ENCODE measurements at places on chromosomes 16 and 17.

DNA sequence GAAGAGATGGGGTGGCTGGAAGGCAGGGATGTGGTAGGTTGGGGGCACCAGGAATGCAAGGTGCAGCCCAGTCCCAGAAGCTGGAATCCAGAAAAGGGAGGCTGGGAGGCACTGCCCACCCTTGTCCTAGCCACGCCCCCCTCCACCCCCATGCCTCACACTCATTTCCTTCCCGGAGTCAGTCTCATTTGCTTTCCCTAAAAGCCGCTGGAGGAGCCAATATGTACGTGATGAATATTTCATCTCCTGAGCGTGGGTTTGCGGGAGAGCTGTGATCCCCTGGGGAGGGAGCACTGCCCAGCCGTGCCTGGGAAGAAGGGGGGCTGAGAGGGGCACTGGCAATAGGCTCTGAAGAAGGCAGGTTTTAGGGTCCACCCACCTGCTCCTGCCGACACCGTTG lies 124.5 kb upstream of the LHX1 start:
- DNase-seq, result no peak

DNA sequence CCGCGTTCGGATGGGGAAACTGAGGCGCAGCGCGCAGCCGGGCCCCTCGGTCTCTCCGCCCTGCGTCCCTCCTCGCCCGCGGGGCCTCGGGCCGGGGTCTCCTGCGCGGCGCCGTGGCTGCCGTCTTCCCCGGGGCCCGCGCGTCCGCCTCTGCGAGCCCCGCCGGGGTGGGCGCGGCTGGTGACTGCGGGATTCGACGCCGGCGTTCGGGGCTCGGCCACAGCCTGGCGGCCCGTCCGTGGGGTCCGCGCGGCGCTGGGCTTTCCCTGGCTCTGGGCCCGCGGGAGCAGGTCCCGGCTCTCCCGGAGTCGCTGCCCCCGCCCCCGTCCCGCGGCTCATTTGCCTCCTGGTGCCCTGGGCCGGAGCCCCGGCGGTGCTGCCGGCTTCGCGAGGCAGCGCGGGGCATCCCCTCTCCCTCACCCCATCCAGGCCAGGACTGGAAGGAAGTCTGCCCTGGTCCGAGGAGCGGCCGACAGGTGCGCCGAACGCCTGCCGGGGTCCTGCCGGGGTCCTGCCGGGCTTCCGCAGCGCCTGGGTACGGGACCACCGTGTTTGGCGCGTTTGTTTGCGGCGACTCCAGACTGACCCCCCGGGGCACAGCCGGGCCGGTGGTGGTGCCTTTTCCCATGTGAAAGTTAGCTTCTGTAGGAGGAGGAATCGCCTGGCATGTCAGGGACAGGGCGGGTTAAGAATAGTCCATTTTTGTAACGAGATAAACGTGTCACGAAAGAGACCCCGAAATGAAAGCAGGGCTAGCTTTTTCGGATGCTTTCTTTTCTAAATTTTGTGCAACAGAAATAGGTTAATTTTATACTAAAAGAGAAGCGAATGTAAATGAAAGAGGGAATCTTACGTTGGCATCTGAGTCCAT lies 671 bp downstream of the CHMP6 start:
- DNase-seq, result no peak

GRCh38 chr16:50310308-50311133 lies 44.2 kb downstream of the ADCY7 start:
- DNase-seq, result no peak

DNA sequence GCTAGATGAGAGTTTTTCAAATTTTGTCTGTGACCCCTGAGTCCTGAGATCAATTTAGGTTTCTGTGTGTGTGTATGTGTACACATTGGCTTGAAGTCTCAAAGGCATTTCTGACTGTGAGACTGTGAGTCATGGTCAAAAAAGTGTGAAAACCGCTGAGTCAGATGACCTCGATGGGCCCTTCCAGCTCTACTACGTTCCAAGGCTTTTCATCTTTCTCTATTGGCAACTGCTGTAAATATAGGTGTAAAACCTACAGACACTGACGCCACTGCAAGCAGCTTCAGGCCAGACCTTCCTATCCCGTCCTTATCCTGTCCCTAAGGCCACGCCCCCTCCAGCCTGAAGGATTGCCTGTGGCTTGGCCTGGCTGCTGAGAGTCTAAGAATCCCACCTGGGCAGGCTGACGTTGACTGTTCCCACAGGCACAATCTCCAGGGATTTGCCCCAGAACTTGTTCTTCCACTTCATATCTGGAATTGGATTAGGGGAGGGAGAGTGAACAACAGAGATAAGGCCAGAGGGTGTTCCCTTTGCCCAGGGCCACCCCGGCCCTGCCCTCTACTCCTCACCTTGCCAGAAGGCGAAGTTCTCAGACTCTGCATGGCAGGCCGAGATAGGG lies 11.3 kb downstream of the OSBPL7 start:
- peak; percentile 25 for DNase-seq

DNA sequence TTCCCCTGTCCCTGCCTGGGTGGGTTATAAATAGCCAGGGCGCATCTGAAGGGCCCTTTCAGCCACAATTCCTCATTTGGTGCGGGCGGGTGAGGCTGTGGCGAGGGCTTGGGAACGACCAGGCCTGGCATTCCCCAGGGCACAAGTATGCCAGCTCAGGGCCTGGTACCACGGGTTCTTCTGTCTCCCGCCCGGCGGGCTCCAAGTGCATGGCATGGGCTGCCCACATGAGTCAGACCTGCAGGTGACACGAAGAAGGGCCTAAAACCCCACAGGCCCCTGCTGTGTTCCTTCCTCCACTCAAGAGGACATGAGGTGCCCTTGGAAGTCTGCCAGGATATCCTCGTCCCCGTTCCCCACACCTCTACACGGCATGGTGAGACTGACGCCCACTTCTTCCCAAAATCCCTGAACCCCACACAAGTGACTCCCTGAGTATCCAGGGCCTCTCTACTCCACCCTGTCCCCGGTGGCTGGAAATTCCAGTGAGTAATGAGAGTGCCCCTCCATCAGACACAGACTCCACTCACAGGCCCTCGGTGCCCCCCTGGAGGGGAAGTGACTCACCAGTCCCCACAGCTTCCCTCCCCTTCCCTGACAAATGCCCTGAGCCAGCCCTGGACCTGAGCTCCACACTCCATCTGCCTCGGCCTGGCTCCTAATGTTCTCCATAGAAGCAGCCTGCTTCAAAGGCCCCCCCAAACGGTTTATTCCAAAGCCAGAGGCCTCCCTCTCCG lies 68.8 kb downstream of the ABR start:
- peak; percentile 71 for DNase-seq

DNA sequence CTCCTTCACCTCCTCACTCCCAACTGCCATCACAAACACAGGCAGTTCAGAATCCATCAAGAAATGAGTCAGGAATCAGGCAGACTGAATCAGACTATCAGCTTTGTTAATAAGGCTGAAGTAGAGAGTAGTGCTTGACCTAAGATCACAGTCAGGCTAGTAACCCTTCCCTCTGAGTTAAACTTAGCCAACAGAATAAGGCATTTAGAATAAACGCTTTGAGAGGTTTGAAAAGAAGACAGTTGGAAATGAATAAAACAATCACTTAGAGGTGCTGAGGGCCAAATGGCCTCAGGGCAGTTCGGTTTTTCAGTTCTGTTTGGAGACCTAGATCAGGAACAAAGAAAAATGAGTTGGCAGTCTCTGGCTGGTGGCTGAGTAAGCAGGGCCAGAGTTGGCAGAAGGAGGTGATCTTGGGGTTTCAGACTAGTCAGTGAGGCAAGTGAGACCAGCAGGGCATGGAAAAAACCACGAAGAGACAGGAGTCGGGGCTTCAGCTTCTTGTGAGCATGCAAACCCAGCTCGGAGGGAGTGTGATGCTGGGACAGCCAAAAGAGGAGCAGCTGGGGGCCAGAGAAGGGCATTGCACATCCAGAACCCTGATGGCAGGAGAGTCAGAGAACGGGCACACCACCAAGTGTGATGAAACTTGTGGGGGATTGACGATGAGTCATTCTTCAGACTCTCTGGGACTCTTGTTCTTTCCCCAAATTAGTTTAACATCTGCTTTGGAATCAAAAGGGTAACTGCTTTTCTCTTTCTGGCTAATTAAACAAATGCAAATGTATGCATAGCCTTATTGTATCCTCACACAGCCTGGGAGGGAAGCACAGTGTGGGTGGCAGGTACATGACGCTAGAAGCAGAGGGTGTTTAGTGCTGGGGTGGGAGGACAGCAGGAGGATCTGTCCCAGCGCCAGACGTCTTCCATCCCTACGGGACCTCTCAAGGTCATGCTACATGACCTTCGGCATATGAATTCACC lies 54.8 kb downstream of the SPECC1 start:
- no peak for DNase-seq

GRCh38 chr16:31367853-31368252 lies 12.9 kb downstream of the ITGAX start:
- no peak for DNase-seq

DNA sequence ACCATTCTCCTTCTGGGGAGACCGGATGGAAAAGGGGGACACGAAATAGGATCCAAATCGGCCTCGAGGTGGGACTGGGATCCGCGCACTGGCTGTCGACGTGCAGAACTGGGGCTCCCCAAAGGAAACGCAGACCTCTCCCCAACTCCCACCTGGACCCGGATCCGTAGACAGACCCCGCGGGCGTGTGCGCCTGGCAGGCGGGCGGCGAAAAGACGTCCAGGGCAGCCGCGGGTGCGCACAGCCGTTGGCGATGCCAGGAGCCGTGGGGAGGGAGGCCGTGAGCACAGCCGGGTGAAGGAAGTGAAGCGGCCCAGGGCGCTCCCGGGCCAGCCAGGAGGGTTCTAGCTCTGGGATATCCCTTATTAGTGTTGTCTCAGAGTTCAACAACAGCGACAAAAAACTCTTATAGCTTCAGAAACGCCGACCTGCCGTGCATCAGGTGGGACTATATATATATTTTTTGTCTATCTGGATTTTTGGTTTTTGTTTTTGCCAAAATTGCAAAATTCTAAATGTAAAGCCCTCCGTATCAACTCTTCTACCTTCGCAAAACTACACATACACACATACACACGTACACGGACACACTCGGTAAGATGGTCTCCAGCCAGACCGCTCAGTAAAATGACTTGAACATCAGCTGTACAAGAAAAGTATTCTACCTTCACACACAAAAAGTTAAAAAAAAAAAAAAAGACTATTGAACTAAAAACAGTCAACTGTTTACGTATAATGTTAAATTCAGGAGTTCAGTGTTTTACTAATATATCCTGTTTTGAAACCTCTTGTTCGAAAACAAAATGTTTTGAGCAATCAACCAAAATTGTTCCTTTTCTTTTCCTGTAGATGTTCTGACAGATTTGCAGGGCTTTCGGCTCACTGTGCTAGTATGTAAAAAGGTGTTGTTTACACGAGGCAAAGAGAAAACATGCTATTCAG lies 5.2 kb upstream of the AATF start:
- DNase-seq, result no peak

GRCh38 chr16:28602529-28602928 lies 5.7 kb upstream of the SULT1A2 start:
- DNase-seq, result no peak

Measured in NCI-H510A (cell line).